ENCODE measurements at places on chromosomes 11 and 22.

GRCh38 chr11:1549338-1550330 is 22.4 kb downstream of the DUSP8 start:
- peak; percentile 7 for DNase-seq

DNA sequence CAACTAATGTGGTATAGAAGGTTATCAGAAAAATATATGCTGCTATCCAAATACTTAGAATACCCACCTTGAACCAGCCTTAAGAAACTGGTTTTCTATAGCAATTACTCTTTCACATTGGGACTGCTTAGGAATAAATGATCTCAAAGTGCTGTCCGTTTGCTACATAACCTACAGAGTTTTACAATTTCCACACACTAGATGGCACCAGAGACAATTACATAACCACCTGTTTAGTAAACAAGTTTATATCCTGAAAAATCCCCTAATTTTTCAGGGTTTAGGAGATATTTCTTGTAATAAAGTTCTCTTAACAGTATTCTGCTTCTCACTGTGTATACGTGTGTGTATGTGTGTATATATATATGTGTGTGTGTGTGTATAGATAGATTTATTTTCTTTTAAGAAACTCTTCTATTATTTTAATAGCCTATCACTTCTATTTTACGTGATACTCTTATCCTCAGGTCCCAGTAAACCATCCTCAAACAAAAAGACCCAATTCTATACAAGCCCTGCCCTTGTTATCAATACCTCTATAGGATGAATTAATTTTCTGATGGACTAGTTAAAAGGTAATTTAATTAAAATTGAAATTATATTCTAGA is 6.7 kb upstream of the OR5I1 start:
- peak; percentile 27 for DNase-seq

DNA sequence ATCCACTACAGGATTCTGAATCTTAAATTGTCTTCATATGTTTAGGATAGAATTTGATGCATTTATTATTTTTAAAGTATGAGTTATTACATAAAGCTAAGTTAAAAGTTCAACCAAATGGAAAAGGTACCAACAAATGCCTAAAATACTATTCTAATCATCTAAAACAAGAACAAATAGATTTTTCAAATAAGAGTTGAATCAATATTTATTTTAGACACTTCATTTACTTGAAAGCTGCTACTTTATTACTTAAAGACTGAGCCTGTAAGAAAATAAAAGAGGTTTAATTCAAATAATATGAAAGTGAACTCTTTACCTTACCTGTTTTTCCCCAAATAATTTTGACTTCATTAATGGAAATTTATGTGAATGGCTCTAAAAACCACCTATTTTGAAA is 16.9 kb downstream of the LDHAL6A start:
- no peak for DNase-seq

GRCh38 chr11:57397394-57397990 is 7.0 kb upstream of the PRG2 start:
- DNase-seq = no peak

- DNase-seq = no peak
These were observed 30.2 kb upstream of the RRM1 start for GRCh38 chr11:4064278-4064955.

All from inflammatory macrophage treated with lipopolysaccharide for 4 hours (primary cell).